Vagina (tissue), 2 donors: ENCODE measurements at places on chromosomes 16 and 17.

- no peak for DNase-seq
Measured at GRCh38 chr16:31451201-31451600, 8.1 kb upstream of the ARMC5 start.

DNA sequence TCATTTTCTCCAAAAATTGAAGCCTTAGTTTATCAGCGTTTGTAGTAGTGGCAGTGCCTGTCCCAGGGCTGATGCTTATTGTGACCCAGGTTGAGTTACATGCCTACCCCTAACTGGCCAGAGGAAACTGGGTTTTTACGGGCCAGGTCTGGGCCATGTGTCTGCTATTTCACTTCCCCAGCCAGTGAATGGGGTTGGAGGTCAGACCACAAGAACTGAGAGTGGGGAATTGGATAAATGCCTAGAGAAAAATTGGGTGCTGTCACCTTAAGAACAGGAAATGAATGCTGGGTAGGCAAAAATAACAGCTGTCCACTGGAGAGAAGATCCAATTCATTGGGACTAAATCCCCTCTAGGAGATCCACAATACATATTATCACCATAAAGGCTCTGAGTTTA, 5.2 kb downstream of the ADPRM start:
- no peak for DNase-seq

GRCh38 chr17:27539794-27540317, 83.6 kb downstream of the KSR1 start:
- no peak for DNase-seq

GRCh38 chr17:67881083-67881482, 55.8 kb downstream of the BPTF start:
- no peak for DNase-seq

- no peak for DNase-seq
Measured at GRCh38 chr17:11871773-11872172, 125.5 kb downstream of the ZNF18 start.

- no peak for DNase-seq
Measured at GRCh38 chr17:82849076-82849945, 9.5 kb upstream of the ZNF750 start.

DNA sequence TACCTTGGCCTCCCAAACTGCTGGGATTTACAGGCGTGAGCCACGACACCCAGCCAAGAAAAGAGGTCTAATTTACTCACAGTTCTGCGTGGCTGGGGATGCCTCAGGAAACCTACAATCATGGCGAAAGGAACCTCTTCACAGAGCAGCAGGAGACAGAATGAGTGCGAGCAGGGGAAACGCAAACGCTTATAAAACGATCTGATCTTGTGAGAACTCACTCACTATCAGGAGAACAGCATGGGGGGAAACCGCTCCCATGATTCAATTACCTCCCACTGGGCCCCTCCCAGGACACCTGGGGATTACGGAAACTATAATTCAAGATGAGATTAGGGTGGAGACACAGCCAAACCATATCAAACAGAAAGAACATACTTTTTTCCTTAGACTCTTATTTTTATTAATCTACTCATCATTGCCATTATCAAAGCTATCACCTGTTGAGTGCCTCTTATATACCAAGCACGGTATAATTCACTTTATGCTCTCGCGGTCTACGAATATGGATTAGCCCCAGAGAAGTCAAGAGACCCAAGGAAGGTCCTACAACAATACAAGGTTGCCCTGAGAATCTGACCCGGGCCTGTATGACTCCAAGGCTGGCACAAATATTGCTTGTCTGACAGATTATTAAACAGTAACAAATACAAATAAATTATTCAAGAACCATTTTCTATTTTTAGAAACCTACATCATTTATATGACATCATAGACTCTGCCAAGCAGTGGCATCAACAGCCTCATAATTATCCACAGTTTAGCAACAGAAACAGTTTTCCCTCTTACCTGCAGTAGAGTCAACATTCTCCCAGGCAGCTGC, 2.4 kb downstream of the POLR3K start:
- no peak for DNase-seq

GRCh38 chr17:60602385-60602742, 2.4 kb downstream of the PPM1D start:
- DNase-seq: no peak

DNA sequence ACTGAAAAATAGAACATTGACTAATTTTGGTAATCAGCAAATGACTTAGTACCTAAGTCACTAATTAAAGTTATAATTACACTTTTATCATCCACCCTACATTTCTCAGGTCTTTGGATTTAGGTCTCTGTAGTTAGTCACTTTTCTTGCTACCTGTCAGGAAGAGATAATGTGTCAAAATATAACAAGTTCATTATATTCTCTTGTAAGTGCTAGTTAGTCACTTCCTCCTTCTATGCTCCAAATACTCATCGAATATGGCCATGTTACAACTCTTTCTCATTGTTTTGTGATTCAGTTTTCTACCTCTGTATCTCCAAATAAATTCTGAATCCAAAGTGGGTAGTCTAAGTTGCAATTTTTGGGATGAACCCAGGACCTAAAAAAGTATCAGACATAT, 163.5 kb upstream of the KIF2B start:
- DNase-seq: no peak

DNA sequence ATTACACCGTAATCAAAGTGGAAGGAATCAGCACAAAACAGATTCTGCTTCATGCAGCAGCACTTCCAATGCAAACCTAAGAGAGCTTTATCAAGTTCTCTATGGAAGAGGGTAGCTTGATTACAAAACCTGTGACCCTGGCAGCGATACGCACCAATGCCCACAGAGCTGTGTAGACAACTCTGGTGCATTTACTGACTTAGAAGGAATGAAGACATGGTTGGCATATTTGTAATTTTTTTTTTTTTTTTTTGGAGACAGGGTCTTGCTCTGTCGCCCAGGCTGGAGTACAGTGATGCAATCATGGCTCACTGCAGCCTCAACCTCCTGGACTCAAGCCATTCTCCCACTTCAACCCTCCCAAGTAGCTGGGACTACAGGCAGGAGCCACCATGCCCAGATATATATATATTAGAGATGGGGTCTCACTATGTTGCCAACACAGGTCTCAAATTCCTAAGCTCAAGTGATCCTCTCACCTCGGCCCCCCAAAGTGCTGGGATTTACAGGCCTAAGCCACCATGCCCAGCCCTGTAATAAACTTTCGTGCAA, 49.4 kb downstream of the XPO6 start:
- no peak for DNase-seq

GRCh38 chr16:79409978-79410377, 190.6 kb downstream of the MAF start:
- DNase-seq: no peak

GRCh38 chr17:70539132-70539924, 370.0 kb downstream of the KCNJ2 start:
- DNase-seq: no peak

GRCh38 chr16:2952679-2953078, 11.4 kb upstream of the KREMEN2 start:
- no peak for DNase-seq

- no peak for DNase-seq
Measured at GRCh38 chr17:31130286-31131224, 35.8 kb downstream of the NF1 start.

GRCh38 chr17:40850293-40850972, 16.6 kb downstream of the KRT12 start:
- no peak for DNase-seq

- peak; percentile 62 for DNase-seq
Measured at GRCh38 chr17:9854255-9854654, 28.5 kb downstream of the GLP2R start.

DNA sequence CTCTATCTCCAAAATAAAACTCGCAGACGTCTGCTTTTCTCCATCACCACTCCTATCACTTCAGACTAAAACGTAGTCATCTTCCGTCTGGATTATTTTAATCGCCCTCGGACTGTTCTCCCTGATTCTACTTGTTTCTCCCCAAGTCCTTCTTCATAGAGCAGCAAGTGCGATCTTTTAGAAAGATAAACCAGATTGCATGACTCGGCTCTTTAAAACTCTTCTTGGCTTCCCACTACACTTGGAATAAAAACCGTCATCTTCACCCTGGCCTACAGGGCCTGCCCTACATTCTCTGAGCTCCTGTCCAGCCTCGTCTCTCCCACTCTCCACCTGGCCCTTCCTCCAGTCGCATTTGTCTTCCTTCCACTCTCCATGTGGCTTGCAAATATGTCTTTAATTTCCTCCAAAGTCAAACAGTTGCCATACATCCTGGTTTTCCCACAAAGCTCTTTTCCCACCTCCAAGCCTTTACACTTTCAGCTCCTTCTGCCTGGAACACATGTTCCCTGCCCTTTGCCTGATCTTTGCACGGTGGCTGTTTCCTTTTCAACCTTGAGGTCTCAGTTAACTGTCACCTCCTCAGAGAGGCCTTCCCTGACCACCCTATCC, 70.5 kb upstream of the DHX40 start:
- DNase-seq: no peak

GRCh38 chr17:40472733-40473452, 28.5 kb downstream of the TNS4 start:
- no peak for DNase-seq

DNA sequence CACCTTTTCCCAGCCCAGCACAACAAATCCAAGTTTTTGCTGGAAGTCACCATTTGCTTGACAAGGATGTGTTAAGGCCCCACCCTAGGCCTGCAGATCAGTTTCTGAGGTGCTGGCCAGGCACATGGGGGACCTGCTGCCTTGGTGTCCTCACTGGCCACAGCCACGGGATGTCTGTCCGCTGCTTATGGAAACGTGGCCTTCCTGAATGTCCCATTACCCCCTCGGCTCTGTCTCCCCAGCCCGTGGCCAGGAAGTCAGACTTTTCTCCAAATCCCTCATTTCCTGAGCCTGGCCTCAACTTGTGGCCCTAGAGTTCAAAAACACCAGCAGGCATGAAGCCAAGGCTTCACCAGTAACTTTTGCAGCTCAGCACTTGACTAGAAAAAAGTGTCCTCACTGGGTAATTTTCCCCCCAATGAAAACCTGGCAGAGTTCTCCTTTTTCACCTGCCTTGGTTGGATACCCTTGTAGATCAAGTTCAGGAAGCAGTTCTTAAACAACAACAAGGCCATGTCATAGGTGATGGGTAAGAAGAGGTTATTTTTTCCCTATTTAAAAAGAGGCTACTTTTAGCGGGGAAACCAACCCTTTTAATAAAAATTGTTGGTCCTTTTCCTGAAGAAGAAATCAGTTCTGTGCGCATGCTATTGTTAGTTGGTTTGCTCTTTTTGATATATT, 80.8 kb downstream of the SOCS1 start:
- DNase-seq: no peak
